ENCODE measurements at places on chromosomes 1 and 21. TPM values are rescaled to one million over a fixed set of nuclear protein-coding genes. Genes with fewer than 3 reads are reported as not detected.

- DNase-seq: no peak
Measured at GRCh38 chr1:66606362-66607065, 72.6 kb downstream of the SGIP1 start.

DNA sequence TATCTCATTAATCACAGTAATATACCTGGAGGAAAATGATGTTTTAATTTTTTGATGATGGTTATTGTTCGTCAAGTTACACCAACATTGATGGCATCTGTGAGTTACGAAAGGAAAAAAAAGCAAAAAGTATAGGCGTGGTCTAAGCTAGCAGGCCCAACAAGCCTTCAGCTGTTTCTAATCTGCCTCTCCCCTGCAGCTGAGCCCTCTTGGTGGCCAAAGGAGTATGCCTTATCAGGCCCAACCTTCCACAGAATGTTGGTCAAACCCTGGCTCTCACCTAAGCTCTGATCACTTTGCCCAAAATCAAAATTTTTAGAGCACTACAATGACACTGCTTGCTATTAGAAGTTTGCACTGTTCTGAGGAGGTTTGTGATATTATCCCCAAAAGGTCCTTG lies 4.9 kb downstream of the C1orf105 start:
- no peak for DNase-seq

DNA sequence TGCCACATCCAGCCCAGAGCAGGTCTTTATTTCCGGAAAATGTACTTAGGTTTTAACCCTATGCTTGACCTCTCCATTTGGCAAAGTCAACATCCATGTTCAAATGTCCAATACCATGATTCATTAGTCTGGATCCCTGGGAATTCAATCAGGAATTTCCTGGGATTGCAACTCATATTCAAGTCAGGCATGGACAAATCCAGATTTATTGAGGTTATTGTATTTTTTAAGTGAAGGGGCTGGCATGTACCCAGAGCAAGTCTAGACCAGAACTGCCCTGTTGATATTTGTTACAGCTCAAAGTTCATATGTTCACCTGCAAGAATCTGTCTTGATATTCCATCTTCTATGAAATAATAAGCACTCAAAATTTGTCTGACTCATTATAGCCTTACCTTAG lies 521.1 kb downstream of the ADGRL2 start:
- peak; percentile 63 for DNase-seq

DNA sequence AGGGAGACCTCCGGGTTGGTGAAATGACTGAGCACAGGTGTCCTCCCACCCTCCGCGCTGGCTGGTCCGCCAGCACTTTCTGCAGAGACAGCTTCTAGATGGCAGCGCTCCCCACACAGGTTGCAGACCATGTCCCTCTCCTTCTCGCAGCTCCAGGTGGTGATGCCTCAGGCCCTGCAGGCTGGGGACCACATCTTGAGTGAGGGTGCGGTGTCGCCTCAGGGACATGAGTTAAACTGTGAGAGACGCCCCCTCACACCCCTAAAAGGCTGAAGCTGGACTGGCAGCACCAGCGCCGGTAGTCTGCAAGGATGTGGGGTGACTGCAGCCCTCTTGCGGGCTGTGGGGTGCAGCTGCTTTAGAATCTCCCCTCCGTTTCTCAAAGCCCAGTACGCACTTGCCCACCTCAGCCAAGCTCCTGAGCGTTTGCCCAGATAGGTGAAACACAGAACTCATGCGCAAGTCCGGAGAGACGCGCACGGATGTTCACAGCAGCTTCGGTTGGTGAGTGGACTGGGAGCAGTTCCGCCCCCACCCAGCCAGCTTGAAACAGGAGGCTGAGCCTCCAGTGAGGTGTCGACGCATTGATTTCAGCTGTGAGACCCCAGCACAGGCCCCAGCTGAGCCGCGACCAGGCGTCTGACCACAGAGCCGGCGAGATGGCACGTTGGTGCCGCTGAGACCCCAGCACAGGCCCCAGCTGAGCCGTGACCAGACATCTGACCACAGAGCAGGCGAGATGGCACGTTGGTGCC lies 28.6 kb downstream of the COL6A1 start:
- no peak for DNase-seq

DNA sequence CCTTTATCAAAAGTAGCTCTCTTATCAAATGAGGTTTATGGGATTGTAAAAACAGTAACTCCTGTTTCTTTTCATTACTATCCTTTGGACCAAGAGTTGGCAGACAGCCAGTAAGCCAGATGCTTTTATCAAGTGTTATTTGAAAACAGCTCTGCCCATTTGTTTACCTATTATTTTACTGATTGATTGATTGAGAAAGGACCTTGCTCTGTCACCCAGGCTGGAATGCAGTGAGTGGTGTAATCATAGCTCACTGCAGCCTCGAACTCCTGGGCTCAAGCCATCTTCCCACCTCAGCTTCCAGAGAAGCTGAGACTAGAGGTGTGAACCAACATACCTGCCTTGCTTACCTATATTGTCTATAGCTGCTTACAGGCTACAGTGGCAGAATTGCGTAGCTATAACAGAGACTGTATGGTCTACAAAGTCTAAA lies 3.6 kb downstream of the PRKAB2 start:
- DNase-seq: peak; percentile 42

DNA sequence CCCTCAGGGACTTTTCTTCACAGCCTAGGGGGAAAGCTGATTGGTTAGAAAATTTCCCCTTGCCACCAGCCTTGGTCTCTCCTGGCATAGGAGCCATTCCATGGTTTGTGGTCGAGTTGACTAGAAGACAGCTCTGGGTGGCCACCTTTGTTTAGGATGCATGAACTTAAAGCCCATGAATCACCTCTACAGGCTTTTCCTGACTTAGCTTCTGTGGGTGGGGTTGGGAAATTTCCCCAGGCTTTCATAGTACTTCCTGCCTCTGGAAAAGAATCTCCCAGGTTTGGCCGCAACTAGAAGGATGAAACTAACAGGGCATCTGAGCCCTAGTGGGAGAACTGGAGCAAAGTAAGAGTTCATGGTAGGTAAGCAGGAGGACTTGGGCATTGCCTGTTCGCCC lies 72.6 kb downstream of the SNRPE start:
- peak; percentile 10 for DNase-seq

DNA sequence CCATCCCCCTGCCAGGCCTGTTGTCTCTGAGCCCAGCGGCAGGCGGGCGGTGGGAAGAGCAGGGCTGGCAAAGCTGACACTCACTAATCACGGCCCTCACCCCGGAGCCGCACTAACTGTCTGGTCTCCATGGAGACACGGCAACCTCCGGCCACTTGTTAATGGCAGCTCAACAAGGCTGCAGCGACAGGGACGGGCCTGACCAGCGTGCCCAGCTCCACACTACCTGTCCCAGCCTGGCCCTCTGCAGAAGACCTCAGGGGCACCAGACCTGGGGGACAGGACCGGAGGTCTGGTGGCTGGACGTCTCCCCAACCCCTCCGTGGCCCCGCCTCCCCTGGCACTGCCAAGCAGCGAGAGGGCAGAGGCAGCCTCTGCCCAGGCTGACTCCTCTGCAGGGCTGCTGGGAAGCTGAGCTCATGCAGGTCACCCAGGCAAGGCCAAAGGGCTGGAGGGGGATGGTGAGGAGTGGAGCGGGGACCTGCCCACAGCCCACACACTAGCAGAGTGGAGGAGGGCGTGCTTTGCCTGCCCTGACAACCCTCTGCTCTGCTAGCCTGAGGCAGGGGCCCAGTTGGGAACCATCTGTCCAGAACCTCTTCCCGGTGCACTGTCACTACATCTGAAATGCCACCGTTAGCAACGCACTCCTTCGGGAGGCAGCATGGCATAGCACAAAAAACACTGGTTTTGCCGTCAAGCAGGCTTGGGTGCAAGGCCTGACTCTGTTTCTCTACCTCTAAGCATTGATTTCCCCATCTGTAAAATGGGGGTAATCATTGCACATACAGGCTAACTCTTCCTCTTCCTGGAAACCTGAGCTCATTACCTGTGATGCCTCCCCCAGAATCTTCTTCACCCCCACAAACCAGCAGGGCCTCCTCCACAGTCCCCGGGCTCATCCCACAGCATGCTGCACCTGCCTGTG lies 29.6 kb upstream of the WASF2 start:
- no peak for DNase-seq

DNA sequence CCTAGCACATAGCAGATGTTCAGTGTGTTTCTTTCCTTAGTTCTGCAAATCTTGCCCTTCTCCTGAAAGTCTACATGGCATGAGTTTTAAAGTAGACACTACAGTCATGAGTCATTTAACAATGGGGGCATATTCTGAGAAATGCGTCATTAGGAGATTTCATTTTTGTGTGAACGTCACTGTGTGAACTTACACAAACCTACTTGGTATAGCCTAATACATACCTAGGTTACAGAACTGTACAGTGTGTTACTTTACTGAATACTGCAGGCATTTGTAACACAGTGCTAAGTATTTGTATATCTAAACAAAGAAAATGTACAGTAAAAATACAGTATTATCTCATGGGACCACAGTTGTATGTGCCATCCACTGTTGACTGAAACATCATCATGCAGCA lies 10.0 kb downstream of the TTF2 start:
- no peak for DNase-seq

GRCh38 chr1:97379387-97380075 lies 541.3 kb downstream of the DPYD start:
- no peak for DNase-seq

DNA sequence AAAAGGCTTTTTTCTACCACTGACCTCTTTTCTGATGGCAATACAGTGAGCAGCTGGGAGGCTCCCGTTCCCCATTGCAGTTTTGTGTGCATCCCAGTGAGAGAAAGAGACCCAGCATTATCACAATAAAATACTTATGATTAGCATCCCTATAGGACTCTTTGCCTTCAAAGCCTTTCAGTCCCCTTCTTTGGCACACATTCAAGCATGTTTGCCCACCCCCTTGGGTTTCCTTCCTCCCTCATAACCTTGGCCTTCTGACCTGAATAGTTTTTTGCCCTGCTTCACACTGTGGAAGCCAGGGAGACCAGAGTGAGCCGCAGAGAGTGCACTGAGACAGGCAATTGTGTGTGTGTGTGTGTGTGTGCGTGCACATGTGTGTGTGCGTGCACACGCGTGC lies 13.2 kb upstream of the PLXNA2 start:
- no peak for DNase-seq

GRCh38 chr1:157168015-157168414 lies 29.8 kb upstream of the ETV3 start:
- no peak for DNase-seq

DNA sequence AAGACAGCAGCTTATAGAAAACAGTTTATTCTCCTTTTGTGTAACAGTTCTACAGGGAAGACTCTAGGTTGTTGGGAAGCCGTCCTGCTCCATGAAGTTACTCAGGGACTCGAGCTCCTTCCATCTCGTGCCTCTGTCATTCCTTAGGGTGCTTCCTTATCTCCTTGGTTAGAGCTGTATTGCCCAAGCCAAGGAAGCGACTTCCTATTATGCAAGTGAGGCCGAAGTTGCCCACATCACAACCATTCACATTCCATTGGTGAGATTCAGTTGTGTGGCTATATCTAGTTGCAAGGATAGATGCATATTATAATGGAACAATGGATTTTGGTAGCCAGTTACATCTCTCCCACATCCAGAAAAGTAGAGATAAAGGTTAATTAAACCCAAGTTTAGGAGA lies 9.0 kb downstream of the GSTM5 start:
- no peak for DNase-seq

DNA sequence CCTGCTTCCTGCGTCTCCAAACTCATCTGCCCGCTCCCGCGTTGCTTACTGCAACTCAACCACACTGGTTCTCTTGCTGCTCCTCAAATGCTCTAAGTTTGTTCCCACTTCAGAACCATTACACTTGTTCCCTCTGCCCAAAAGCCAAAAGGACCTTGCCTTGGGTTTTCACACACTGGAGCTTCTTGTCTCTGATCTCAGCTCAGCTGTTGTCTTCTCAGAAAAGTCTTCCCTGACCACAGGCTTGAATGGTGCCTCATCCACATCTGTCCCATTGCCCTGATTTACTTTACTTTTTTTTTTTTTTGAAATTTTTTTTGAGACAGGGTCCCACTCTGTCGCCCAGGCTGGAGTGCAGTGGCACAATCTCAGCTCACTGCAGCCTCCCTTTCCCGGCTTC lies 44.3 kb upstream of the SYT14 start:
- DNase-seq: no peak

- DNase-seq: no peak
Measured at GRCh38 chr1:200274116-200274515, 135.7 kb downstream of the ZNF281 start.

DNA sequence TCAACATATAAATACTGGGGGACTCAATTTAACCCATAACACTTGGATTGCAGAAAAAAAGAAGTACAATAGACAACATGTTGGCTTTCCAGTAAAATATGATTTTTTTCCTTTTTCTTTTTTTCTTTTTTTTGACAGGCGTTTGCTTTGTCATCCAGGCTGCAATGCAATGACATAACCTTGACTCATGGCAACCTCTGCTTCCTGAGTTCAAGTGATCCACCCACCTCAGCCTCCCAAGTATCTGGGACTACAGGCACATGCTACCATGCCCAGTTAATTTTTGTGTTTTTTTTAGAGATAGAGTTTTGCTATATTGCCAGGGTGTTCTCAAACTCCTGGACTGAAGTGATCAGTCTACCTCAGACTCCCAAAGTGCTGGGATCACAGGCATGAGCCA lies 1512.0 kb upstream of the PRMT6 start:
- DNase-seq: no peak

Gene BGLAP
- 0.19 TPM for total RNA-seq

Gene COL11A1
- under 0.01 TPM for total RNA-seq

Gene IQCC
- total RNA-seq: 1.0 TPM

Gene CXADR
- total RNA-seq: 87.5 TPM

Gene ZNF695
- 2.7 TPM for total RNA-seq
